ENCODE measurements at places on chromosomes 2 and 18. TPM values are rescaled to one million over a fixed set of nuclear protein-coding genes. Genes with fewer than 3 reads are reported as not detected.

KCNS3 gene
- total RNA-seq: 1.1 TPM

DSG1 gene
- not detected for total RNA-seq

CHST9 gene
- total RNA-seq: not detected

RAB17 gene
- total RNA-seq: not detected

PTPRN gene
- total RNA-seq: 1.1 TPM

TXNDC2 gene
- 0.16 TPM for total RNA-seq

KIF3C gene
- 54.9 TPM for total RNA-seq

TMEM247 gene
- not detected for total RNA-seq

LNPK gene
- 13.2 TPM for total RNA-seq

FMNL2 gene
- 19.0 TPM for total RNA-seq

Measured in A549 treated with ZK216348 at 1 μM for 4 hours (cell line).